ENCODE measurements at places on chromosomes 1 and 21. TPM values are rescaled to one million over a fixed set of nuclear protein-coding genes. Genes with fewer than 3 reads are reported as not detected.

Gene RAB42
- 3.8 TPM for polyA plus RNA-seq

Gene GUCA2B
- polyA plus RNA-seq, result 1.2 TPM

Gene TEDDM1
- not detected for polyA plus RNA-seq

Gene YBX1
- polyA plus RNA-seq, result 1,633 TPM

Gene CFHR2
- not detected for polyA plus RNA-seq

Gene PGLYRP3
- polyA plus RNA-seq, result not detected

Gene MT1HL1
- not detected for polyA plus RNA-seq

Gene FRRS1
- polyA plus RNA-seq, result 1.9 TPM

Gene OR2W3
- polyA plus RNA-seq, result not detected

Gene RGS8
- polyA plus RNA-seq, result not detected

Gene IRF6
- polyA plus RNA-seq, result 2.6 TPM

Gene CD84
- 0.41 TPM for polyA plus RNA-seq

Gene FBXO2
- 7.3 TPM for polyA plus RNA-seq

Gene TMEM81
- polyA plus RNA-seq, result 2.2 TPM

Gene NVL
- 15.7 TPM for polyA plus RNA-seq

Gene OR2T34
- polyA plus RNA-seq, result not detected

Gene CFH
- polyA plus RNA-seq, result 82.8 TPM

Gene MINDY1
- 17.7 TPM for polyA plus RNA-seq

Gene RPTN
- not detected for polyA plus RNA-seq

Gene SPATA1
- not detected for polyA plus RNA-seq

Gene PLEKHM2
- 23.9 TPM for polyA plus RNA-seq

Gene STUM
- polyA plus RNA-seq, result 0.13 TPM

Gene ABCG1
- polyA plus RNA-seq, result 4.8 TPM

Gene LYPD8
- 1.4 TPM for polyA plus RNA-seq

Gene TNNI3K
- not detected for polyA plus RNA-seq

Gene RNU1-1
- not detected for polyA plus RNA-seq

Gene LRRC38
- polyA plus RNA-seq, result not detected

Gene CPTP
- polyA plus RNA-seq, result 12.9 TPM

Gene PPT1
- 93.7 TPM for polyA plus RNA-seq

All from aorta (tissue), 5 donors.